H4 (cell line): ENCODE measurements at places on chromosomes 12 and 14.
A peak's percentile ranks its signal among the peaks of the same experiment; 100 is the strongest.

DNA sequence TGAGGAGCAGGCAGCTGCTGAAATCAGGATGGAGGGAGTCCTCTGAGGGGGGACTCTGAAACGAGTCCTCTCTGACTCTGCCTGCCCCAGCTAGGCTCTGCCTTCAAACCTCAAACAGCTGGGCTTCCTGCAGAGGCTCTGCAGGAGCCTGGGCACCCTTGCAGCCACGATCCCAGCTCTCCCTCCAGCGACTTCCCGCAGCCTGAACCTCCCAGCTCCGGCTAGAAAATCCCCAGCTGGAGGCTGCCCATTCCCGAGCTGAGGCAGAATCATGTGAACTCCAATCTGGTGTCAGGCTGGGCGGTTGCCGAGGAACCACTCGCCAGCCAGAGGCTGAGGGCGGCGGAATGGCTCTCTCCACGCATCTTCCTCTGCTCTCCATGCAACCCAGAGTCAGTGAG lies at the start of gene GPR68:
Gene GPR68, minus strand, starts transcription at position 204 of the 401 bp plus-strand sequence. CDS start 9,654 bp downstream, outside the sequence.
- DNase-seq = peak; percentile 39

DNA sequence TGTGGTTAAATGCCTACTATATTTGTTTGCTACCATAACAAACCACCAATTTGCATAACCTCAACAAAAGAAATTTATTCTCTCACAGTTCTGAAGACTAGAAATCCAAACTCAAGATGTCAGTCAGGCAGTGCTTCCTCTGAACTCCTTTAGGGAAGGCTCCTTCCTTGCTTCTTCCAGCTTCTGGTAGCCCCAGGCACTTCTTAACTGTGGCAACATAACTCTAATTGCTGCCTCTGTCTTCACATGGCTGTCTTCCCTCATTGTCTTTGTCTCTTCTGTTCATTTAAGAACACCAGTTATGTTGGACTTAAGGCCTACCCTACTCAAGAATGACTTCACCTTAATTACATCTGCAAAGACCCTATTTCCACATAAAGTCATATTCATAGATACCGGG lies 206.9 kb downstream of the SYT1 start:
- DNase-seq = no peak

DNA sequence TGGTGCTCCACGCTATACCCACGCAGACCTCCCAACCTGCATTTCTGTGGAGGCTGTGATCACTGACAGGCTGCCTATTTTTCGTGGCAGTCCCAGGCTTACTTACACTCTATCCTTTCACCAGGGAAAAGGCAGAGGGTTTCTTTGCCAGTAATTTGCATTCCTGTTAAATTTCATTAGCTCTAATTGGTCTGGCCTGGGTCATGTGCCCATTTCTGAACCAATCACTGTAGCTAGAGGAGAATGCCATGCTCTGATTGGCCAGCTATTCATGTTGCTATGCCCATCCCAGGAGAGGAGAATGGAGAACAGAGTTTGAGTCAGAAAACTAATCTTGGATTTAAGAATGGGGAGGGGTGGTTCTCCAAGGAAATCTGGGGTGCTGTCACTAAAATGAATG lies 43.2 kb upstream of the TUNAR start:
- DNase-seq = peak; percentile 10

GRCh38 chr14:86639146-86639545 lies 1109.2 kb downstream of the FLRT2 start:
- DNase-seq = no peak

DNA sequence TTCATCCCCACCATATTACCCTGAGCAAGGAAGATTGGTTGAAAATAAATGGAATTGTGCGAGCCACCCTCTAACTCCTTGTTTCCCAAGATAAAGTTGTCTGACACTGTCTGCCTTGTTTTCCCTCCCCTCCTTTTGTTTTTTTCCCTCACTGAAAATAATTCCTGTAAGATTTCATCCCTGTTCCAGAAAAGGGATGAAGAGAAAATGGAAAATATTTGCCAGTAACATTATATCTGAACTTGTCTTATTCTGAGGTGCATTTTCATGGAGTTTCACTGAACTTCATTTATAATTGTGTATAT lies 17.3 kb downstream of the OR9K2 start:
- DNase-seq = no peak

DNA sequence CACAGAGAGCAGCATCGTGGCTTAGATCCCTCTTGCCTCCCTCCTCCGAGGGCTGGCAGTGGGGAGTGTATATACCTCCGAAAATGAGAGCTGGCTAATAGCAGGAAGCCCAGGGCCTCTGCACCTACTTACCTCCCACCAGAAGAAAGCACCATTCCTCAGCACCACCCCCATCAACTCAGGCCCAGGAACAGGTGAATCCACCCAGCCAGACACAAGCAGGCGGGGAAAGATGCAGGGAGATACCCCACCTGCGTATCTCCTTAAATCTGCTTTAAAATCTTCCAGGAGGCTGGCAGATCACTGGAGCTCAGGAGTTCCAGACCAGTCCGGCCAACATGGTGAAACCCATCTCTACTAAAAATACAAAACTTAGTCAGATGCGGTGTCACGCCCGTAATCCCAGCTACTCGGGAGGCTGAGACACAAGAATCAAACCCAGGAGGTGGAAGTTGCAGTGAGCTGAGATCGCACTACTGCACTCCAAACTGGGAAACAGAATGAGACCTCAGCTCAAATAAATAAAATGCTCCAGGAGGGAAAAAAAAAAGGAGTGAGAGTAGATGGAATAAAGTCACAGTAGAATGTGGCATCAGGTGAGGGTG lies 93.5 kb downstream of the SINHCAF start:
- no peak for DNase-seq

DNA sequence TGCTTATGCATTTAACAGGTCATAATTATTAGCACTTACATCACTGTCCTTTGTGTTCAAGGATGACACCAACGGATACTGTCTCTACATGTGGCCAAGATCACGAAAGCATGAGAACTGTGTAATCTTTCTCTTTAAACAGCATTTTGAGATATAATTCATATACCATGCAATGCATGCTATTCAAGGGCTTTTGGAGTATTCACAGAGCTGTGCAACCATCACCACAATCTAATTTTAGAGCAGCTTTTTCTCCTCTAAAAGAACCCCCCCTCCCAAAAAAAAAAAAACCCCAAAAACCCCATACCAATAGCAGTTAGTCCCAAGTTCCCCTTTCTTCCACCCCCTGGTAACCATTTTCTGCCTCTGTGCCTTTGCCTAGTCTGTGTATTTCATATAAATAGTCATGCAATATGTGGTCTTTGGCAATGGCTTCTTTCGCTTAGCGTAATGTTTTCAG lies 60.6 kb downstream of the SPRING1 start:
- no peak for DNase-seq

GRCh38 chr12:120362516-120363273 lies 6.3 kb downstream of the MSI1 start:
- no peak for DNase-seq
